Thymus (tissue), 14 donors: ENCODE measurements at places on chromosomes 12 and 14.

GRCh38 chr14:84532016-84532415 is 997.9 kb upstream of the FLRT2 start:
- no peak for DNase-seq

GRCh38 chr12:6773590-6774351 is 1.5 kb downstream of the LAG3 start:
- no peak for DNase-seq

DNA sequence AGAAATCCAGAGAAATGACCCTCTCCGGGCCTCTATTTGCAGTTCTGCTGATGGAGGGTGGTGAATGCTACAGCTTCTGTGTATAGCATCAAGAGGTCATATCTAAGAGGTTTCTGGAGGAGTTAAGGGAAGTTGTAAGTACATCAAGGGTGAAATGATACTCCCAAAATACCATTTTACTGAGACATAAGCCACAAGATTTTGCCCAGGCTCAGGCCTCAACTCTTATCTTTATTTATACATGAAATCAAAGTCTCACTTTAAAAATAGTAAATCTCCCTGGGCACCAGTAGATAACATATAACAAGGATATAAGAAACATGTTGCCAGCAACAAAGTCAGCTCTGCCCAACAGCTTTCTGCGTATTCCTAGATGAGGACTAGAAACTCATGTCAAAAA is 40.4 kb downstream of the NIN start:
- DNase-seq: no peak

DNA sequence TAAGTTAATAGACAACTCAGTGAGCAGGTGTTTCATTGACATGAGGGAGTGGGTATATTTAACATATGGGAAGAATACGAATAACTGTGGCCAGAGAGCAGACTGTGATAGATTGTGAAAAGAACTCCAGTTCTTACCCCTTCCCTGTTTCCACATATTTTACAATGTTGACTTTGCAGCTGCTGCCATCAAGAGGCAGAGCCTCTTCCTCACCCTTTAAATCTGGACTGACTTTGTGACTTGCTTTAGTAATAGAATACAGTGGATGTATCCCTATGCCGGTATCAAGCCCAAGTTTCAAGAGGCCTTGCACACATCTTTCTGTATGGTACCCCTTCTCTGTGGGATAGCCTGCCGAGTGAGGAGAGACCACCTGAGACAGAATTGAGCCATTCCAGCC is 356.7 kb downstream of the ETNK1 start:
- DNase-seq: no peak

DNA sequence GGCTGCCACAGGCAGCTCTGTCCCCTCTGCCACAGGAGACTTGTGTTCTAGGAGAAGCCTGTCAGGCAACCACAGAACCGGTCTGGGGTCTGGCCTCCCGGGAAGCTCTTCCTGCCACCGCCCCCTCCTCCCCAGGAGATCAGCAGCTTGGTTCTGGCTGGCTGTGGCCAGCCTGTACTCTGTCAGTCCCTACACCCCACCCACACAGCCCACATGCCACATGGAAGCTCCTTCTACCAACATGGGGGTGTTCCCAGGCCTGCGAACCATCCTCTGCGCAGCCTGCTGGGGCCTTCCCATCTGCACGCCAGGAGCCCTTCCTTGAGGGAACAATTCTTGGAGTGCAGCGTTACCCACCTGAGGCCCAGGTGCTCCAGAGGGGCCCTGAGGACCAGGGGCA is 16.8 kb downstream of the TMEM106C start:
- no peak for DNase-seq

GRCh38 chr14:30035361-30035760 is 107.7 kb upstream of the PRKD1 start:
- no peak for DNase-seq

DNA sequence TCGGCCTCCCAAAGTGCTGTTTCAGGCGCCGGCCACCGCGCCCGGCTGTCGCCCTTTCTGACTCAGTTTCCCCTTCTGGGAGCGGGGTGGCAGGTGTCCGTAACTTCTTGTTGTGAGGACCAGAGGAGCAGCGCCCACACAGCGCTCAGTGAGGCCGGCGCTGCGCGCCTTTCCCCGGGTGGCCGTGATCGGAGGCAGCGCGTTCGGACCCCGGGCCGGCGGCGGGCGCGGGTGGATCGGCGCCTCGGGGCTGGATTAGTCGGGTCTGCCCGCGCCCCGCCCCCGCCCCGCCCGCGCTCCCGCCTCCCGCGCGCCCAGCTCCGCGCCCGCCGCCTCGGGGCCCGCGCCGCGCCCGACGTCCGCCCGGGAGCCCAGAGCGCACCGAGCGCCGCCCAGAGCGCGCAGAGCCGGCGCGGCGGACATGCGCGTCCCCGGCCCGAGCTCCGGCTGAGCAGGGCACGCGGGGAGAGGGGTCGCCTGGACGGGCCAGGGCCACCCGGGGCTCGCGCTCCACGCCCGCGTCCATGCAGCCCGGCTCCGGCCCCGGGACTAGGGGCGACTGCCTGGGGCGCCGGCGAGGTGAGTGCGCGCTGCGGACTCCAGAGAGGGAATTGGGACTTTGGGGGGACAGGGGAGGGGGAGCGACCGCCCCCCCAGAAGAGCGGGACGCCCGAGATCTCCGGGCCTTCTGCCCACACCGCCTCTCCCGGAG is 50.6 kb downstream of the LRCOL1 start:
- DNase-seq: no peak

GRCh38 chr12:24739106-24739779 is 209.7 kb downstream of the BCAT1 start:
- no peak for DNase-seq

DNA sequence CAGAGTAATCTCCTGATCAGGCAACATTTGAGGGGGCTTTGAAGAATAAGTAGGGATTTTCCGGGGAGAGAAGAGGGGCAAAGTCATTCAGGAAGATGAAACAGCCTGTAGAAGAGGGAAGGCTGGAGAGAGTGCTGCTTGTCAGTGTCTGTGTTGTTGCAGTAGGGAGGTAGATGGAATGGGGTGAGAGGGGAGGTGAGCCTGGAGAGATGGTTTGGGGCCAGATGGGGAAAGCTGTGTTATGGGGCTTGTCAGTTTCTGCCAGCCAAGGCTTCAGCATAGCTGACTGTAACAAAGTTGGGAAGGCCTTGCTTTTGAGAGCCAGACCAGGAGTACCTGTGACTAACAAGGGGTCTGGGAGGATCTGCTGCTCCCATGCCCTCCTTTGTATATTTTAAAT is 18.0 kb downstream of the BICD1 start:
- no peak for DNase-seq

GRCh38 chr12:3044141-3044630 is 33.0 kb upstream of the TSPAN9 start:
- no peak for DNase-seq

DNA sequence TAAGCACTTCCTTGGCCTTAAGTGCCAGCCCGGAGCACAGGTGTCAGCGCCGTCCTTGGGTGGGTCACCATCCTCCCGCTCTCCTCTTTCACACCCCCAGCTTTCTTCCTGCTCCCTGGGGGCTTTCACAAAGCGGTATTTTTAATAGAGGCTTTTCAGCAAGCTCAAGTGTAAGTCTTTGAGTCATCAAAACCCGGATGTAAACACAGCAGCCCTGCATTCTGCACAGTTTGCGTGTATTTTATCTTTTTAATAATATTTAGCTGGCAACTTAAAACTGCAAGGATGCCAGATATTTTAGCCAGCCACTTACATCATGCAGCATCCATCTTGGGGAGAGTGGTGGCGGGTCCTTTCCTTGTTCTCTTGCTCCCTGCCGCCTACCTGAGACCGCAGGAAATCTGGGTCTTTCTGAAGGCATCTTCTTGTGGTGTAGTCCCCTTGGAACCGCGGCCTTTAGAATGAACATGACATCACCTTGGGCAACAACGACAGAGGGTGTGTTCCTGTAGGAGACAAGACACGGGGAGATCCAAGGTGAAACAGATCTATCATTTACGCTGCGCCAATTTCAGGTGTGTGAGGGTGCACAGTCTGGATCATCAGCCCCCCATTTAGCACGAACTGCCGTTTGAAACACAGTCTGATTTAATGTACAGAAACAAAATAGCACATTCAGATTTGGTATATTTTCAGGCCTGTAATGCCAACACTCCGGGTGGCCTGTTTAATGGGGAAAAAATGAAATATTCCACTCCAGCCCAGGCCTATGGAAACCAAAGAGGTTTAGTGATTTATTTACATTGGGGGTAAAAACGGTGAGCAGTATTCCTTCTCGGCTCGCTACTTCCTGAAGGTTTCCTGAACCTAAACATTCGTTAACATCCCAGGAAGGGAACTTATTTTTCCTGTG is 12.5 kb upstream of the IRF2BPL start:
- DNase-seq: no peak

DNA sequence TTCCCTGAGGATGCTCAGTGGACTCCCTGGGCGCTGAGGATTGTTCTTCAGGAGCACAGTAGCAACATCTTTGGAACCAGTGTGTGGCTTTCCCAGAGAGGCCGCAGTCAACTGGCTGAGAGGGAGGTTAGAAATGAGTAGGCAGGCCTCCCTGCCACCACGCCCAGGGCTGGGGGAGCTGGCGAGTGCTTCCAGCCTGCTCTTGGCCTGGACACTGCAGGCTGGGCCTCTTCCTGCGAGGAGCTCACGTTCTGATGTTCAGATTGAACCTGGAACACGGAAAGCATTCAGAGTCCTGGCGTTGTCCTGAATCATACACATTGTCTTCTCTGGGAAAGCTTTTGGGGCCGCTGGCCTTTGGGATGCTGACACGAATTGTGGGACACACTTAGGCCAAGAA is 15.6 kb downstream of the TSPAN9 start:
- DNase-seq: no peak

DNA sequence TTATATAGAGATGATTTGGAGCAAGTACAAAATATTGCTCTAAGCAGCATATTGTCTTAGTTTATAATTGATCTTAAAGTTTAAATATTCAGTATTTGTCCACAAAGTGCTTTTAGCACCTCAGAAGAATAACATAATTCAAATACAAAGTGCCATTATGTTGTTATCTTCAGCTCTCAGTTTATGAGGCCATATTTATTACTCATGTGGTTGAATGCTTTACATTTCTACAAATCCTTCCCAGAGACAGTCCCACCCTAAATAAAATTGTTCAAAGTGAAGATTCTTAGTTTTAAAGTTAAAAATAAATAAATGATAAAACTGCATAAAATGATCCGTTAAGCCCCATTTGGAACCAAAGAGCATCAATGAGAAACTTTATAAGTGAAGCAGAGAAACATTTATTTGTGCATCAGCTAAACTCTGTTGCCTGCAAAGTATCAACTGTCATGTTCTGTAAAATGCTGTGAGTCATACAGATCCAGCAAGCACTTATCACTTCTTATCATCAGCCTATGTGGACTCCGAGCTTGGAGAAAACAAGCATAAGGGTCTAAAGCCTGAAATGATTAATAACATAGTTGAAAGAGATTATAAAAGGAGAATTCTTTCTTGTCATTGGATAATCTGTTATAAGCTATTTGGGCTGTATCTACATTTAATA is 218.9 kb downstream of the ADAMTS20 start:
- no peak for DNase-seq

DNA sequence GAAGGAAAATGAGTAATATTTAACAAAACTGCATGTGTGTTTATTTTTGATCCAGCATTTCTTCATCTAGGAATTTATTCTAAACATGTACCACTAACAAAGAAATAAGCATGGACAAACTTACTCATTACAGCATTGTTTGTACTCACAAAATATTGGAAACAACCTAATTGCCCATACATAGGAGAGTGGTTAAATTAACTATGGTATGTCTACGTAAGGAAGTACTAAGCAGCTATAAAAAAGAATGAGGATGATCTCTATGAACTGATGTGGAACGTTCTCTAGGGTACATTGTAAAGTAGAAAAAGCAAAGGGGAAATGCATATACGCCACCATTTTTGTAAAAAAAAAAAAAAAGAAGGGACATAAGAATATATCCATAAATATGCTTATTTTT is 17.4 kb upstream of the TAS2R42 start:
- no peak for DNase-seq
